ENCODE measurements at places on chromosomes 1 and 21.

GRCh38 chr1:208595745-208596144, 351.6 kb upstream of the PLXNA2 start:
- no peak for DNase-seq

GRCh38 chr21:38726482-38726881, 79.2 kb upstream of the ETS2 start:
- DNase-seq: no peak

- peak; percentile 82 for DNase-seq
Observed at GRCh38 chr1:116826818-116827606, 72.8 kb downstream of the CD2 start.

DNA sequence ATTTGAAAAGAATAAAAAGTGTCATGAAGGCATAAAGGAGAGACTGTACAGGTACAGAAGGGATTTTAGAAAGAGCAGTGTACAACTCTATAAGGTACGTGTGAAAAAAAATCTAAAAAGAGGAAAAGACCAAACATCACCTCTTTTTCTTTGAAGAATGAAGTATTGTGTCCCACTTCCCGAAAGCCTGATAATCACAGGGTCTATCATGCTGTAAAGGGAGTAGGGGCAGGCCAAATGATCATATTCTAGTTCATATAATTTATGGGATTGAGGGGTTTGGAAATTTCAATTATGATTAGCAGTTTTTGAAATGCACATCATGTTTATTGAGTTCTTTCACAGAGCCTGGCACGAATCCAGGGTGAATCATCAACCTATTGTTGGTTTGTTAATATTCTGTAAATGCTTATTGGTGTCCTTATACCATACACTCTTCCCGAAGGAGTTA, 910 bp upstream of the RERE start:
- DNase-seq: peak; percentile 68

DNA sequence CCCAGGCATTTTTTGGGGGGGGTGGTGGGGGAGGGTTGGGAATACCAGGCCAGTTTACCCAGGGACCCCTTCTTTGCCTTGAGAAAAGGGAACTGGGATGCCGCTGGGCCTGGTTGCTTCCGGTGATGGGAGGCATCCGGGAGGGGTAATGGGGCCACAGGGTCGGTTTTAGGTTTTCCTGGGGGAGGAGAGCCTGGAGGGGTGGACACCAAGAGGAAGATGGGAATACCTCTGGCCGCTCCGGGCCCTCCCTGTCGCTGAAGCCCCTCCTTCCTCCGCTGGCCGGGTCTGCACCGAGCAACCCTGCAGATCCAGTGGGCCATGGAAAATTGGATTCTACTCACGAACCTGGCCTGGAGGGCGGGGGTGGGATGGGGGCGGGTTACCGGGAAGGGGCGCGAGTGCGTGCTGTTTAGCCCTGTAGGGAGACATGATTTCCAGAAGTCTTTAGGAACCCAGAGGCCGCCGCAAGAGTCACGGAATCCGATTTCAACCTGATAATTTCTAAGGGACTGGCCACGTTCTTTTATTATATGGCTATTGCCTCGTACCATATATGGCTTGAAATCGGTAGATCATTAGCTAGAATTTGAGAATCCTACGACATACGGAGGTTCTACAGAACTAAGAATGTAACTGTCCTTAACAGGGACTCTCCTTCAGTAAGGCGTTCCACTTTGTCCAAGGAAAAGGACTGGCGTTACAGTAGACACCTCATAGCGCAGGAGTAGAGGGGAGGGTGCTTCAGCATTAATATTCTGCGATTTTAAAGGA, 749 bp downstream of the AKIRIN1 start:
- DNase-seq: no peak

- peak; percentile 44 for DNase-seq
Observed at GRCh38 chr1:231420299-231420958, 1.7 kb downstream of the EGLN1 start.

GRCh38 chr1:225746361-225747179, 31.1 kb upstream of the SRP9 start:
- DNase-seq: no peak

DNA sequence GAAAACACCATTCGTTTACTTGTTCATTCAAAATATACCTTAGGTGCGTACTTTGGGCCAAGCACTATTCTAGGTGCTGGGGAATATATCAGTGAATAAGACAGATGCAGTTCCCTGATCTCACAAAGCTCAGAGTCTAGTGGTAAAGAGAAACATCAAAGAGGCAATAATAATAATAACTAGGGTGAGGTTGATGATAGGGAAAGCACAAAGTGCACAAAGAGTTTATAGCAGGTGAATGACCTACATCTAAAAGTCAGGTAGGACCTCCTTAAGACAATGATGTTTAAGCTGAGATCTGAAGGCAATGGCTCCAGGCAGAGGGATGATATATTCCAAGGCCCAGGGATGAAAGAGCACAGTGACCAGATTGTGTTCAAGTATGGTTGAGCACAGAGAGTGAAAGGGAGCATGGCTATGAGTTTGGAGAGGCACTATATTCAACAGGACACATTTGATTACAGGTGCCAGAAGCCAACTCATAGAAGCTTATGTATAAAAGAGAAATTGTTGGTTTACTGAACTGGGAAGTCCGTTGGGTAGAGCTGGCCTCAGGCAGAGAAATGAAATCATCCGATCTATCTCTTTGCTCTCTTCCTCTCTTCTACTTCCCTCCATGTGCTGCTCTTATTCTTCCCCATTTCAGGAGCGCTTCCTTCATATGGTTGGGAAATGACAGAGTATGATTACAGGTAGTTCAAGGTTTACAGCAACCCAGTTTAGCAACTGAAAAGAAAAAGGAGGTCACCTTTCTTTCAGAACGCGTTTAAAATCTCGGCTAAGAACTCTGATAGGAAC, 23.0 kb upstream of the CCT8 start:
- no peak for DNase-seq

DNA sequence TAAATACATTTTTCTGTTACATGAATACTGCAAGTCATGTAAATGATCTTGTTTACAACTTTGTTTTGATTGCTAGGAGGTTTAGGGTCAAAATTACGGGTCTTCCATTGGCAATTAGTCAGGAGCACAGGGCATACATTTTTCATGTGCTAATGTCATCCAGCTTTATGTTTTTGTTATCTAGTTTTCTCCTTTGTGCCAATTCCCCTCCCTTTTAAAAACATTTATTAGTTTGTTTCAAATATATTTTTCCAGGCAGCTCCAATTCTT, 280.9 kb downstream of the GRIK1 start:
- DNase-seq: no peak

GRCh38 chr1:12194666-12195216, 27.9 kb downstream of the TNFRSF1B start:
- peak; percentile 31 for DNase-seq

DNA sequence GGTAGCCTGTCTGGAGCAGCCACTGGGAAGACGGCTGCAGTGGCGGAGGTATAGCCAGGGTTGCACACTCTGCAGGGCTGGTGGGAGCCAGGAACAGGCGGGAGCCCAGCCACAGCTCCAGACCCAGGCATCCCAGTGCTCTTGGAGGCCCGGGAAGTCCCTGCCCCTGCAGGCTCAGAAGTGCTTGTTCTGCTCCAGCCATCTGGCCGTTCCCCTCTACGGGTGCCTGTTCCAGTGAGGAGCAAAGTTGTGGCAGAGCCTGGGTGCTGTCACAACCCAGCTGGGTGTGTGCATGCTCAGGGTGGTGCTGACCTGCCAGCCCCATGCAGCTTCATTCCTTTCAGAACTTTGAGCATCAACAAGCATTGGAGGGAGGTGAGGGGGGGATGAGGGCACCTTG, 31.7 kb upstream of the BACE2 start:
- DNase-seq: no peak

DNA sequence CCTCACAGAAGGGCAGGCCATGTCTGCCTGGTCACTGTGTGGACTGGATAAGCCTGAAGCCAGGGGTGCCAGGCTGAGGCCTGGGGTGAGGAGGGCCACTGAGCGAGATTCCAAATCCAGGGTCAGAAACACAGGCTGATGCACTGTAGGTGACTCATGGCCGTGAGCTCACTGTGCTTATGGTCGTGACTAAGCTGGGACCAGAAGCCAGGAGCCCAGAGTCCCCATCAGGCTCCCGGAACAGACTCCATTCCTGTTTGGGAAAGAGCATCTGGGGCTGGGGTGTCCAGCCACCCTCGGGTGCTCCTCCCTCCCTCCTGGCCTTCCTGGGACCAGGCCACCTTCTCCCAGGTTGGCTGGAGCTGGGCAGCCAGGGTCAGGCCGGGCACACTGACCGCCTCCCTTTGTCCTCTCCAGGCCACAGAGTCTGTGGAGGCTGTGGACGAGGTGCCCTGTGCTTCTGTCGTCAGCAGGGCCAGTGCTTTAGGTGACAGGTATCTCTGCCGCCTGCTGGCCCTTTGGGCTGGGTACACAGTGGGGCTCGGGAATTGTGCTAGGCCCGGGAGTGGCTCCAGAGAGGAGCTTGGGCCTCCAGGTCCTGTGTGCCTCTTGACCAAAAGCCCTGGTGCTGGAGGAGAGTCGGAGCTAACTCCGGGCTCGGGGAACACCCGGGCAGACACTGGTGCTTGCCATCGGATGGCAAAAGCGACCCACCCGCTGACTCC, 36.7 kb downstream of the AJAP1 start:
- DNase-seq: no peak

DNA sequence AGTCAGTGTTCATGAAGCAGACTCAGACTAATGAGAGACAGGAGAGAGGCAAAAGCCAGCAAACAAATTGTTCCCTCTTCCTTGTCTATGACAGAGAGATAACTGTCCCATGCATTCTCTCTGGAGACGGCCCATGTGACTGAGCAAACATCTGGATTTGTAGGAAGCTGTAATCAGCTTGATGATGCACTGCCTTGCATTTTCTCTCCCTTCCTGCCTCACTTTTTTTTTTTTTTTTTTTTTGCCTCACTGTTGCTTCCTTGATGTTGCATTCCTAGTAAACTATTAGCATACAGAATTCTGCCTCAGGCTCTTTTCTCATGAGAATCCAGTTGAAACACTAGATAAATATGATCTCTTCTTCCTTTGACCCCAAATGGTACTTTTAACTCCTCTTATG, 134.5 kb downstream of the HHIPL2 start:
- DNase-seq: no peak

- DNase-seq: peak; percentile 75
Observed at GRCh38 chr1:147892731-147893214, 9.8 kb upstream of the GJA8 start.

- DNase-seq: no peak
Observed at GRCh38 chr21:29385934-29386520, 87.3 kb downstream of the BACH1 start.

DNA sequence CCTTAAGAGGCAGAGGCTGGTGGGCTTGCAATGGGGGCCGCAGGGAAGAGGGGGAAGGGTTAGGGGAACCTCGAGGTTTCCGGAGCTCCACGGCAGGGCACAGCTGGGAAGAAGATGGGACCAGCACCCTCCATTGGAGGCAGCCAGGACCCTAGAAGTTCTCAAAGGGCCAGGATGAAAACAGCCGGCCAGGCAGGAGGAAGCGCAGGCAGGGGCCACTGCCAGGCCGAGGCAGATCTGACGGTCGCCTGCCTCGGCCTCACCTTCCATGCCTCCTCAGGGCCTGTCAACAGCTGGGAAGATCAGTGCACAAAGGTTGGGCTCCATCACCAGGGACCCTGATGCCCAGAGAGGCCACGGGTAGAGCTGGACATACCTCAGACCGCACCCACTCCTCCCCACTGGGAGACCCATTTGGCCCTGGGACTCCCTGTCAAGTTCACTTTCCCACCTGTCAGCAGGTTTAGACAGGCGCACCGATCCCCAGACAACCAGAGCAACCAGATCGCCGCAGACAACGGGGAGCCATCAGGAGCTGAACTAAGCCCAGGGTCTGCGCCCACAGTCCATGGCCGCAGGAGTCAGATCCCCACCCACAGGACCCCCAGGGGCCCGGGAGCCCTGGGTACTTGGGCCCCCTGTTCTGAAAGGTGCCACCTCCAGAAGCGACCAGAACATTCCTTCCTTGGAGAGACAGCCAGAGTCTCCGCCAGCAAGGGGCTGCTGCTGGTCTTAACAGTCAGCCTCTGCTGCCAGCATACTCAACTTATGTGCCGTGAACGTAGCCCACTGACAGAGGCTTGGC, 2.2 kb downstream of the SLC19A1 start:
- no peak for DNase-seq

- DNase-seq: no peak
Observed at GRCh38 chr1:201288765-201289164, 5.5 kb downstream of the PKP1 start.
